ENCODE measurements at places on chromosomes 12 and 14. TPM values are rescaled to one million over a fixed set of nuclear protein-coding genes. Genes with fewer than 3 reads are reported as not detected.

DNA sequence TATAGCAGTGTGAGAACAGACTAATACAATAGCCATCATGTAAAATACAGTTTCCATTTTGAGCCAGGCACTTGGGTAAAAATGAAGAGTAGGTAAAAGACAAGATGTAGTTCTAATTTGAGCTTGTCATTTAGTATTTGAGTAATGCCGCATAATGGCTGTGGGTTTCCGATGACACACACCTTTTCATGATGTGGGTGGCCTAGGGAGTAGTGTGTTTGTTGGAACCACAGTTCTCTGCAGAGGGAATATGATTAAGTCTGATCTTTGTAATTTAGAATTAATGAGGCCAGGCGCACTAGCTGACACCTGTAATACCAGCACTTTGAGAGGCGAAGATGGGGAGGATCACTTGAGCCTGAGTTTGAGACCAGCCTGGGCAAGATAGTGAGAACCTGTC lies 61.8 kb downstream of the RCOR1 start:
- peak; percentile 23 for DNase-seq

GRCh38 chr14:67464377-67464776 lies 24.1 kb downstream of the TMEM229B start:
- DNase-seq = no peak

DNA sequence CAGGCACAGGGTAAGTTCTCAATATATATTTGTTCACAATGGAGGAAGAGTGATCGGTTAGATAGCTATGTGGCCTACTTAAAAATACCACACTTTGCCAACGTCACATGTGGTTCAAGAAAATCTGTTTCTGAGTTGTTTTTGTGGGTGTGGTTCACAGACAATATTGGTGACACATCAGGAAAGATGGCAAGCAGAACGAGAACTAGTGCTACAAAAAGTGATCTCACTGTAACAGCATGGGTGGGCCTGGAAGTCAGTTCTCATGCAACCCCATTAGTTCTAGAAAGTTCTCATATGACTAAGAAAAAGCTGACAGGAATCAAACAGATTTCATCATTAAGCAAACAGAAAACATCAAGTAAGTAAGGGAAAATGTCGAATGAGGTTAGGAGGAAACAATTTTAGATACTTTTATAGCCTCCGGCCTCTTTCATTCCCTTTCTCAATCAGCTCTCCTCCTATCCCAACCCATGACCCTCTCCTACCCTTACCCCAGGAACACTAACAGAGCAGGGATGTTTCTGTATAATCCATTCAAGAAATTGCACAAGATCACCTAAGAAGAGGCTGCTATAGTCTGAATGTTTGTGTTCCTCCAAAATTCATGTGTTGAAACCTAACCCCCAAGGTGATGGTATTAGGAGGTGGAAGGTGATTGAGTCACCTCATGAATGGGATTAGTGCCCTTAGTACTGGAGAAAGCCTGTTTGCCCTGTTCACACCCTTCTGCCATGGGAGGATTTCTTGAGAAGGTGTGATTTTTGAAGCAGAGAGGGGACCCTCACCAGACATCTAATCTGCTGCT lies 15.5 kb upstream of the NTN4 start:
- peak; percentile 98 for DNase-seq

GRCh38 chr12:131721548-131721947 lies 10.7 kb downstream of the SFSWAP start:
- no peak for DNase-seq

DNA sequence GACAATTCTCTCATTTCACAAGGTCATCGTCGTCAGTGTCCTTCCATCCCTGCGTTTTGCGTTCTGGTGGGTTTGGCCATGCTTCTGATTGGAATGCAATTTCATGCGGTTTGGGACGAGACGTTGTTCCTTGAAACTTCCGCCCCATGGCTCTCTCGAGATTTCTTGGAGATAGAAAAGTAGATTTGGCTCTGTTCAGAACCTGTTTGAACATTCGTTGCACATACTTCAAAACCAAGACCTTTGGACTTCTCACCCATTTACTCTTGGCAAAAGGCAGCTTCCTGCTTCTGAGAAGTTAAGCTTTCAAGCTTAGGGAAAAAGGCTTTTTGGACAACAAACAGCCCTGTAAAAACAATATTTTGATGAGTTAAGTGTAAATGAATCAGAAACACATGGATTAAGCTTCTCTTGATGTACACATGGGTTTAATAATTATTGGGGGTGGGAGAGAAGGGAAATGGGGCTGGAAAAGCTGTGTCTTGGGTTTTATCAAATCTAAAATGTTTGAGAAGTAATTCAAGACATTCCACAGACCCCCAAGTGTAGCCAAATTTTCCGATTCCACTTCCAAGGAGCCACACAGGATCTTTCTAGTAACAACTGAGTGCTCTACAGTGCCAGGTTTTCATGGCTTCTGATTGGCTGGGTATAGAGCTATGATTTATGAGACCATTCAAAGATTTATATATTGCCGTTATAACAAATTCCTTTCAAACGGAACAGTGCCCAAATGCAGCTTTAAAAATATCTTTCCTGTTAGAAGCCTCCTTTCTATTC lies 467.2 kb downstream of the MED13L start:
- DNase-seq = no peak

DNA sequence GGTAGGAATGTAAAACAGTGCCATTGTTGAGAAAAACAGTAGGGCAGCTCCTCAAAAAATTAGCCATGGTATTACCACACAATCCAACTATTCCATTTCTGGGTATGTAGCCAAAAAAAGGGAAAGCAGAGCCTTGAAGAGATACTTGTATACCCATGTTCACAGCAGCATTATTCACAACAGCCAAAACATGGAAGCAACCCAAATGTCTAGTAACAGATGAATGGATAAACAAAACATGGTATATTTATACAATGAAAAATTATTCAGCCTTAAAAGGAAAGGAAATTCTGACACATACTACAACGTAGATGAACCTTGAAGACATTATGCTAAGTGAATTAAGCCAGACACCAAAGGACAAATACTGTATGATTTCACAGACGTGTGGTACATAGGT lies 67.6 kb upstream of the GNG2 start:
- DNase-seq = no peak

DNA sequence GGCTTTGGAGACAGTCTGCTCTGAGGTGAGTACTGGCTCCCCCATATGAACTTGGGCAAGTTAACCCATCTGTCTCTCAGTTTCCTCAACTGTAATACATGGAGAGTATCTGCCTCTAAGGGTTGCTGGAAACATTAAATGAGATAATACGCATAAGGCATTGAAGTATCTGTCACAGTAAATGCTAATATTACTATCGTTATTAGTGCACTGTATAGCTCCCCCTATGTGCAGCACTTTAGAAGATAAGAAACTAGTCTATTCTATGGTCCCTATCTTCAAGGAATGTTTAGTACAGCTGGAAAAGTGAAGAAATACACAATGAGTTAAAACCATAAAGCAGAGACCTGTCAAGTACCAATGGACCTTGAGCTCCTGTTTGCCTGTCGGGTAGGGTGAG lies 51.7 kb upstream of the CFL2 start:
- DNase-seq = no peak

- no peak for DNase-seq
Observed at GRCh38 chr12:51672334-51672733, 81.3 kb downstream of the SCN8A start.

- no peak for DNase-seq
Observed at GRCh38 chr14:23173031-23173430, 10.4 kb downstream of the SLC7A8 start.

DNA sequence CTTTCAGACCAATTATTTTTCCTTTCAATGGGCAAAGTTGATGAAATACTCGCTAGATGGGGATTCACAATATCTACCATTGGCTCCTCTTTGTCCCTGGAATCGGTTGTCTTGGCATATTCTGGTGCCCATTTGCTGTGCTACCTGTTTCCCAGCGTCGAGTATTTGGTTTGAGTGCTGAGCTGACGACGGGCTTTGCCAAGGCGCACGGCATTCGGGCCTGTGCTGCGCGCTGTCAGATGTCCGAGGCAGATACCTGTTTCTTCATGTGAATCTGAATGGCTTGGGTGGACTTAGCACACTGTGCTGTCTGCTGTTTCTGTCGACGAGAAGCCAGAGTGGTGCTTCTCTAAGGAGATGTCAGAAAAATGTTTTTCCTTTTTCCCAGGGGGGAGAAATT lies 80.9 kb downstream of the TESC start:
- no peak for DNase-seq

DNA sequence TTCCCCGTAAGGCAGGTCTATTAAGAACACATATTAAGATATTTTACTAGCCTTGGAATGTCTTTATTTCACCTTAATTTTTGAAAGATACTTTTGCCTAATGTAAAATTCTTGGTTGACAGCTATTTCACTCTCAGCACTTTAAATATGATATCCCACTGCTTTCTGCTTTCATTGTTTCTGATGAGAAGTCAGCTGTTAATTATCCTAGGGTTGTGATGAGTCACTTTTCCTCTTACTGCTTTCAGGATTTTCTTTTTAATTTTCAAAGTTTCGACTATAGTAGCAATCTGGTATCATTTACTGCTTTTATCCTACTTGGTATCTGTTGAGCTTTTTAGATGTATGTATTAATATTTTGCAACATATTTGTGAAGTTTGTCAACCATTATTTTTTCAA lies 578.9 kb upstream of the ATP2B1 start:
- no peak for DNase-seq

DNA sequence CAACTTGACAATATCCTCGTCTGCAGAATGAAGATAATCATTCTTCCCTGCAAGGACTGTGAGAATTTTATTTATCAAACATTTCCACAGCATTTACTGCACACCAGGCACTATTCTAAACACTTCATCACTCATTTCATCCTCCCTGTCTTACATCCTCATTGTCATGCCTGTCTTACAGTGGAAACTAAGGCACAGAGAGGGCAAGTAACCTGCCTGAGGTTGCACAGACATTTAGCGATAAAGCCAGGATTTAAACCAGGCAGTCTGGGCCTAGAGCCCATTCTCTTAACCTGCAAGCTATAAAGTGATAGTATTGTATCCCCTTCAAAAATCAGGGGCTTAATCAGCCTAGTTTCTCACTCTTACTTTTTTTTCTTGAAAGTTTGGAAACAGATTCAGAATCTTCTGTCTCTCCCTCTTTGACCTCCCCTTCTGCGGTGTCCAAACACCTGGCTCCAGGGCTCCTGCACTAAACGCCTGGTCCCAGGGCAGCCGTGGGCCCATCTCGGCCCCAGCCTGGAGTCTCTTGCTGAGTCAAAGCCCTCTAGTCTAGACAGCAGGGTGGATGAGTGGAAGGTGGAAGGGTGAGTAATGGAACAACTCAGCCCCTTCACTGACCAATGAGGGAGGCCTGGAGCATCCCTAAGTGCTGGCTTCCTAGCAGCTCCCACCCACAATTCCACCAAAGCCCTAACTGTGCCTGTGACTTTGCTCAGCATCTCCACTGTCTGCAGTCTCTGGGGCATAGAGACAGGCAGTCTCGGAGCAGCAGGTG lies 12.5 kb downstream of the ISM2 start:
- peak; percentile 56 for DNase-seq

- peak; percentile 44 for DNase-seq
Observed at GRCh38 chr12:109461846-109462756, 15.0 kb downstream of the KCTD10 start.

DNA sequence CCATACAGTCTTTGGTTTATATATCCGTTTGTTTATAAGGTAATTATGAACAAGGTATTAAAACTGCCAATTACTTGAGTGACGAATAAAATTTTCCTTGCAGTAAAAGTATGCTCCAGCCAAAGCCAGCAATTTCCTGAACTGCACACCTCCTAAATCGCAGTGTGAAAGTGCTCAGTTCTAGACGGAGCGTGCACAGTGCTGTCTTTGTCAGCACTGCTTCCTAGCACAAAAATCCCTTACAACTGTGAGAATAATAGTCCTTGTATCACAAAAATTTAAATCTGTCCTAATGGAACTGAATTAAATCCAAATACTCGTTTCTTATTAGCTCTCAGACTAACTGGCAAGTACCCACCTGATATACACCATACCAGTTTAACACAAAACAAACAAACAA lies 26.3 kb downstream of the LRIG3 start:
- no peak for DNase-seq

GRCh38 chr12:11798856-11799501 lies 149.5 kb downstream of the ETV6 start:
- DNase-seq = peak; percentile 83

DNA sequence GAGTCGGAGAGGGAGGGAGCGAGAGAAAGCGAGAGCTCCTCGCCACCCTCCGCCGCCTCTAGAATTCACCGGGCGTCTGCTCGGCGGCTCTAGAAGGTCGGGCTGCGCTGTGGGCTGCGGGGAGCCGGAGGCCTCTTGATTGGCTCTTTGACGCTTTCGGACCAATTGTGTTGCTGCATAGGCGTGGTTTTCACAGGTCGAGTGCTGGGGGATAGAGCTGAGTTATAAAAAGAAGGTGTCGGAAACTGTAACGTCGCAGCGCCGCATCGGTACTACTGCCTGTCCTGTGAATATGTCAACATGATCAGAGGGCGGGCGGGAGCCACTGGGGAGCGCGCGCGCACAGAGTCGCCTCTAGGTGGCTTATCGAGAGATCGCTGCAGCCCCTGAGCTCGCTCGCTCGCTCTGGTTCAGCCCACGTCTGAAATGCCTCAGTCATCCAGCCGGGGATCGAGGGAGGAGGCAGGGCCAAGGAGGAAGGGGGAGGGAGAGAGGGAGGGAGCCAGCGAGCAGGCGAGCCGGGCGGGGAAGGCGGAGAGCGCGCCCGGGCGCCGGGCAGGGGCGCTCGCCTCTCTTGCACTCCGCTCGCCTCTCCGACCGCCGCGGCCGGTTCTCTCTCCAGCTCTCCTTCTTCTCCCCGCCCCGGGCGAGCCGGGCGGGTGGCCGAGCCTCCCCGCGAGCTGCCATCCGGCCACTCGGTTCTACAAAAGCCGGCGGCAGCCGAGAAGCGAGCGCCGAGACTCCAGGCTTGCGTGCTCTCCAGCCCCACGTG lies at the start of gene TBX3:
Gene TBX3 (minus strand): TSS at position 78 of the 772 bp plus-strand sequence. CDS start 975 bp downstream, outside the sequence.
- peak; percentile 93 for DNase-seq

- no peak for DNase-seq
Observed at GRCh38 chr14:41868396-41868795, 261.7 kb downstream of the LRFN5 start.

FGF23 gene
- not detected for total RNA-seq

ZNF385A gene
- total RNA-seq = 11.6 TPM

POTEG gene
- total RNA-seq = not detected

DNAAF2 gene
- total RNA-seq = 23.8 TPM

ACSS3 gene
- total RNA-seq = 5.5 TPM

B4GALNT1 gene
- 0.48 TPM for total RNA-seq
